ENCODE measurements at places on chromosomes 11 and 22.
A peak's percentile ranks its signal among the peaks of the same experiment; 100 is the strongest.

- DNase-seq = no peak
Measured at GRCh38 chr22:19719050-19719482, 4.3 kb upstream of the GP1BB start.

DNA sequence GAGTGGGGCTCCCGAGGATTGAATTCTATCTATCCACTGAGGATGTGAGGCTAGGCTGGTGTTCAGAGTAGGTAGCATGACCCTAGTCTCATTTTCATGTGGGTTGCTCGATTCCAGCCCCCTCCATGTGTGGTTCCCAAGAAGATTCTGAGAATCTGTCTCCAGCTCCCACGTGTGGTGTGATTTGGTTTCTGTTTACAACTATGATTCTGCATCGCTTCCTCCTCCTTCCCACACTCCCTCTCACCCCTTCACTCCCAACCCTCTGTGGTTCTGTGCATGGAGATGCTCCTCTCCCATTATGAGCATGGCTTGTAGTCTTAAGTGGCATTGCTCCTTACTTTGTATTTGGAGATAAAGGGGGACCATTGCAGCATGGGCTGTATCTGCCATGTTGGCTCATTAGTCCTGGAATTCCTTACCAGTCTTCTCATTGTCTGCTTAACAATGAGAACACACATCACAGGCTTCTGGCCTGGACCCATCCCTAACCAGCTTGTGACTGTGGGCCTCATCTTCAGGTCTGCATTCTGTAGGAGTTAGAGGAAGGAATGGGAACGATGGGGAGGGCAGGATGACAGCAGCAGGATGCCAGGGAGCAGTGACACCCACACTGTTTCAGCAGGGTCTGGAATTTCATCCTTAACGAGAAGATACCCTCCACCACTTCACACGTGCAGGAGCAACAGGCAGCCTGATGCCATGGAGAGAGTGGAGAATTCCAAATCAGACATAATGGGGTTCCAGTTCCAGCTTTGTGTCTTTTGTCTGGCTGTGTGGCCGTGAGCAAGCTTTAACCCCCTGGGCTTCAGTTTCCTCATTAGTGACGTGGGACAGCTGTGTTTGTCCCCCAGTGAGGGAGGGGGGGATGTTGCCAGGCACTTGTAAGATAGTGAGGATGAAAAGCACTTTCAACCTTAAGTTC lies 86.0 kb downstream of the CCDC81 start:
- DNase-seq = no peak

GRCh38 chr22:43455846-43456245 lies 44.0 kb downstream of the MPPED1 start:
- DNase-seq = no peak

- no peak for DNase-seq
Measured at GRCh38 chr22:39422721-39423120, 23.1 kb downstream of the TAB1 start.

GRCh38 chr11:82718307-82718706 lies 15.4 kb downstream of the FAM181B start:
- peak; percentile 70 for DNase-seq
